Suppressor macrophage treated with lipopolysaccharide for 1 hour (primary cell): ENCODE measurements at places on chromosomes 3 and 15.

- DNase-seq, result peak; percentile 92
Observed at GRCh38 chr3:171936191-171936841, 93.2 kb downstream of the TMEM212 start.

DNA sequence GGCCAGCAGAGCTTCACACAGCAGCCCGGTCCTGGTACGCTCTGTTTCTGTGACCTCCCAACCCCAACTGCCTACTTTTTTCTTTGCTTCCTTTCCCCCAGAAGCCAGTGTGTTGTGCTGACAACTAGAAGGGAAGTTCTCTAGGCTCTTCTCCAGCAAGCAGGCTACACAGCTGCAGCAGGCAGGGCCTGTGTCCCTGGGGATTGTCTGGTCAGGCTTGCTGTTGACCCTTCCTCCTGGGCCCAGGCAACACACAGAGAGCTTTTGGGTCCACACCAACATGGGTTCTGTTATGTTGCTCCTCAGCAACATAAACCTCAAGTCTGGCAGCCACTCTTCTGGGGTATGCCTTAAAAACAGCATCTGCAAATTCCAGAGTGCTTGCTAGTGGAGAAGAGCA lies 36.2 kb upstream of the TSPAN3 start:
- no peak for DNase-seq

GRCh38 chr3:134338516-134339261 lies 35.6 kb downstream of the AMOTL2 start:
- no peak for DNase-seq

DNA sequence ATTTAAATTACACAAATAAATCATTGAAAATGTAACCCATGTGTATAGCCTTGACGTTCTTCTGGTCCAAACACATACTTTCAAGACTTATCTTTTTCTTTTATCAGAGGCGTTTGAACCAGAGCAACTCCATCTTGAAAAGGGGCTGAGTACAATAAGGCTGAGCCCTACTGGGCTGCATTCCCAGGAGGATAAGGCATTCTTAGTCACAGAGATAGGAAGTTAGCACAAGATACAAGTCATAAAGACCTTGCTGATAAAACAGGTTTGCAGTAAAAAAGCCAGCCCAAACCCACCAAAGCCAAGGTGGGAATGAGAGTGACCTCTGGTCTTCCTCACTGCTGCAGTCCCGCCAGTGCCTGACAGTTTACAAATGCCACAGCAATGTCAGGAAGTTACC lies 101.0 kb upstream of the IGSF10 start:
- no peak for DNase-seq

- DNase-seq, result no peak
Observed at GRCh38 chr3:192915304-192915703, 2.4 kb downstream of the MB21D2 start.

DNA sequence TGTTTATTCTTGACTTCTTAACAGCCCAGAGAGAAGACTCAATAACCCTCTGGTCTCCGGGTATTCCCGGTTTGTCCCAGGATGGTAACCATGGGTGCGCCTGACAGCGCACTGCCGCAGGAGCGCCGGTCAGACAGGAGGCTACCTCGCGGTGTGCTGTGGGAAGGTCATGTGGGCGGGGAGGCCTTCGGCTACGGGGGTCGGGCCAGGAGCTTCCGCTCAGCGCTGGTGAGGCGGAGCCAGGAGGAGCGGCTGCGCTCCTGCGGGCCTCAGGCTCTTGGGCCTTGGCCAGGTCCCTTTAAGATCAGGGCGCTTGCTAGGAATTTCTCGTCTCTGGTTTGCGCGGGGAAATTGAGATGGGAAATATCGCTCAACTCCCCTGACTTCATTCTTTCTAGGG lies 182.3 kb upstream of the NDN start:
- DNase-seq, result no peak

- no peak for DNase-seq
Observed at GRCh38 chr3:126031981-126032471, 51.9 kb downstream of the SLC41A3 start.

- DNase-seq, result peak; percentile 20
Observed at GRCh38 chr15:68843425-68844311, 23.0 kb upstream of the ANP32A start.

DNA sequence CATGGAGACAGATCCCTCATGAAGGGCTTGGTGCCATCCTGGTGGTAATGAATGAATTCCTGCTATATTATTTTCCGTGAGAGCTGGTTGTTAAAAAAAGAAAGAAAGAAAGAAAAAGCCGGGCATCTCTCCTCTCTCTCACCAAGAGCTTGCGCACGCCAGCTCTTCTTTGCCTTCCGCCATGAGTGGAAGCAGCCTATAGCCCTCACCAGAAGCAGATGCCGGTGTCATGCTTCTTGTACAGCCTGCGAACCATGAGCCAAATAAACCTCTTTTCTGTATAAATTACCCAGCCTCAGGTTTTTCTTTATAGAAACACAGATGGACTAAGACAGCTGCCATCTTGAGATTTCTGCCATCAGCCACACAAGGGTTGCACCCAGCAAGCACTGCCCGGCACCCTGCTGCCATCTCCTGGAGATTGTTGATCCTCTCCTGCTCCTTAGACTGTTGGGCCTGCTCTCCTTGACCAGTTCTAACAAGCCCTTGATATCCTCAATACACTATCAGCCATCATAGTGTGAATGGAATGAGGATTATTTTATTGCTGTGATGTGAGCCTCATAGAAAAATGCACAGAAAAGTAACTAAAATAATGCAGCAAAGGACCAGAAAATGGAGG lies 3.5 kb upstream of the AHSG start:
- peak; percentile 25 for DNase-seq

GRCh38 chr3:66478960-66479359 lies 21.9 kb downstream of the LRIG1 start:
- no peak for DNase-seq

GRCh38 chr15:58608711-58609110 lies 140.8 kb downstream of the ADAM10 start:
- no peak for DNase-seq

DNA sequence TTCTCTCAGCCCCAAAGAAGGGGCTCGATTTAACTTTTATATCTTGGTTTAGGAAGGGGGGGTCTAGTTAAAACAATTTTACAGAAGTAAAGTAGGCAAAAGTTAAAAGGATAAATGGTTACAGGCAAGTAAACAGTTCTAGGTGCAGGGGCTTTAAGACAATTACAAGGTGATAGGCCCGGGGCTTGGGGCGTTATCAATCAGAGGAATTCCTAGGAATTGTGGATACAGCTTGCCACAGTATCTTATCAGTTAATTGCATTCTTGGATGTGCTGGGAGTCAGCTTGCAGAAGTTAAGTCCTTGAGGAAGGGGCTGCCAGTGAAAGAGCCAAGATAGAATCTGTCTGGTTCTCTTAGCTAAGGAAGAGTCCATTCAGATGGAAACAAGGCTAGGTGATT lies 52.7 kb downstream of the NSMCE3 start:
- no peak for DNase-seq

- DNase-seq, result no peak
Observed at GRCh38 chr15:78079298-78080087, 2.0 kb upstream of the TBC1D2B start.

GRCh38 chr15:62889734-62890505 lies 152.6 kb upstream of the TPM1 start:
- DNase-seq, result no peak

- DNase-seq, result no peak
Observed at GRCh38 chr3:66053550-66054094, 14.9 kb upstream of the MAGI1 start.

DNA sequence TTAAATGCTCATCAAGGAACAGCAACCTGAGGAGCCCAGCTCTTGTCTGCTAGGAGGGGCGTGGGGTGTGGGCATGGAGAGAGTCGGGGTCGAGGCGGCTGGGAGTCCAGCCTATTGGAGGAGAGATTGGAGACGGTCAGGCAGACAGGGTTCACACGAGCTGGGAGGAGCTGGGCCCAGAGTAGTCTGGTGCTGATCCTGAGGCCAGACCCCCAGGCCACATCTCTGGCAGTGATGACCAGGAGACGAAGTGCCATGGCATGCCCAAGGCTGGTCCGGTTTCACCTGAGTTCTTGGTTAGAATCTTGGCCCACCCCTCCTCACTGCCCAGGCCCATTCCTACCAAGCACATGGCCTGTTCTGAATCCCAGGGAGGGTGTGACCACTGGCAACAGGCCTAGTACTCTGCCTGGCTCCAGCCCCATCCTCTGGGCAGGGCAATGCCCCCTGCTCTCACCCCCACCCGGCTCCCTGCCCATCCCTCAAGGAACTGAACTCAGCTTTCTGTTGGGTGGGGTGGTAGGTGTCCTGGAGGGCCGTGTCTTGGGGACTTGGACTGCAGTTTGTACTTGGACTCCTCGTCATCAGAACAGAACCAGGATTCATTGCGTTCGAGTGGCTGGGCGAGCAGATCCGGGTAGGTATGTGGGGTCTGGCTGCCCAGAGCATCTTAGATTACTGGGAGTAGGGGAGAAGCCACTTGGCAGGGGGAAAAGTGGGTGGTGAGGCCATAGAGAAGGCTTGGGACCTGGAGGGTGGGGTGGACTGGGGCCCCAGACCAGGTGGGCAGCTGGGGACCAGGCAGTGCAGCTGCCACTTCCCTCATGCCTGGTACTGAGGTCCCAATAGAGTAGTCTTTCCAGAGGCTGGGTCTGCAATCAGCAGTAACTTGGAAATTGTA lies 20.8 kb downstream of the SLC28A1 start:
- no peak for DNase-seq

DNA sequence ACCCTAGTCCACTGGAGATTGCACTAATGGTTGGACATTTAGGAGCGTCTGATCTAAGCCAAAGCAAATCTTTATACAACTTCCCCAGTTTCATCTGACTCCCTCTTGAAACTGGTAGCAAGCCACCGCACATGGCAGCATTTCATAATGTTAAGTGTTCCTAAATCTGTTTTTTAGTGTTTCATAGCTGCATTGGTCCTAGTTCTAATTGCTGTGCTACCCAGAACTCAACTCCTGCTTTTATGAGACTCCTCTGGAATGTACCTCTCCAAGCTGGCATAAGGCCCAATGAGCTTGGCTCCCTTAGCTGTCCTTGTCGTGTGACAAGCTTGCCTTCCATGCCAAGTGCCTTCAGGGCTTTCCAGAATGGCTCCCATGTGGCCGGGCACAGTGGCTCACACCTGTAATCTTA lies 65.3 kb upstream of the FLNB start:
- no peak for DNase-seq

GRCh38 chr3:157030712-157031111 lies 129.2 kb downstream of the CCNL1 start:
- DNase-seq, result no peak

DNA sequence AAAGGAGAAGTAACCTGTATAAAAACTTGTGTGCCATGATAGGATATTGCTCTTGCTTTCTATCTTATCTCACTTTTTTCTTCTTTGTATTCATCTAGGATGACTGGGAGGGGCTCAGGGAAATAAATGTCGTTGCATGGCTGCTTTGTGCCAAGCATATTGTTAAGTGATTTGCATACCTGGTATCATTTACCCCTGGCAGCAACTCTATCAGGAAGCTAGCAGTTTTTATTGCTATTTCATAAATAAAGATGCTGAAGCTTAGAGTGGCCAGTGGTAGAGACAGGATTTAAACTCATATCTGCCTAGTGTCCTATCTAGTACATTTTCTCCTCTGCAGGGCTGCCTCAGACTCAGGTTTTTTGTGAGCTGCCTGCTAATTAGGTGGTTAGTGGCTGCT lies 253.3 kb downstream of the PTPRG start:
- DNase-seq, result no peak

- peak; percentile 80 for DNase-seq
Observed at GRCh38 chr15:41558400-41559238, at the start of gene TYRO3. TSS of gene TYRO3 (plus strand) at chr15:41559212. CDS start at chr15:41559258, 46 bp downstream.

DNA sequence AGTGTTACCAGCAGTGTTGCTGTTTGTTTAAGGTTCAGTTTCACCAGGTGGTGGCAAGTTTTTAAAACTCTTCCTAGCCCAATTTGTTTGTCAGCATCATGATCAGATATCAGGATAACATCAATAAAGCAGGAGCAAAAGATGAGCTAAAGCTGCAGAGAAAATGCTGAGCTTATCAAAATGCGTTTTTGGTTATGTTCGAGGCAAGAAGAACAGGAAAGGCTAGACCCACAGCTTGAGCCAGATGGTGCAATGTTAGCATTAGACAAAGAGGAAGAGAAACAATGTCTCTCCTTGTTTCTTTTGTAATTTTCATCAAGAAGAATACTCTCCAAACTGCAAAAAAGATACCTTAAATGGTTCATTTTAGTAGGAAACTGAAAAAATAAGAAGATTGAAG lies 66.2 kb downstream of the THRB start:
- peak; percentile 42 for DNase-seq

DNA sequence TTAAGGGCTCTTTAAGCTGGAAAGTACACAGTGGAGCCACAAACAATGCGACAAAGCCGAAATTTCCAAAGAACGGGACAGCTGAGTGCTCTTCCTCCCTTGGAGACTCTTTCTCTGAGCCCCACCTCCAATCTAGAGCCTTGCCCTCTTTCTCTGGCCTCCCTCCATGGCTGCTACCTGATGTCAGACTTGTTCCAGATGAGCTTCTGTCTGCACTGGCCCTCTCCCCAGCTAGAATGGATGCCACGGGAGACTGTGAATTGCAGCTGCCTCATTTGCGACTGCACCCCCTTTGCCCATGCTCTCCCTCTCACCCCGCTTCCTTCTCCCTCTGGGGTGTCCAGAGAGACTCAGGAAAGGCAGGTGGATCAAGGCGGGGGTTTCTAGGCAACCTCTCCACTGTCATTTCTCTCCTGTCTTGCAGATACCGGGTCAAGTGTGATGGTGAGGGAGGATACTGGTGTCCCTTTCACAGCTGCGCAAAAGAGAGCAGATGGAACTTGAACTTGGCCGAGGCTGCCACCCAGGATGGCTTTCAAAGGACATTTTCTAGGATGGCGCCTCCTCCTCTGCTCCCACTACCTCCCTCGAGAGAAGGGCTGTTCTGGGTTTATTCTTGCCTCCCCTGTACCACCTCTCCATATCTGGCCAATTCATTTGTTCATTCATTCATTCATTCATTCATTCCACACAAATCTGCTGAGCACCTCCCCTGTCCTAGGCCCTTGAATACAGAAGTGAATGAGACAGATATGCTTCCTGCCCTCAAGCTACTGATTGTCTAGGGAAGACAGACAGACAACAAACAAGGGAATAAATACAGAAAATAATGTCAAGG lies 12.8 kb downstream of the ATP2B2 start:
- no peak for DNase-seq

- peak; percentile 49 for DNase-seq
Observed at GRCh38 chr3:46186471-46187340, 21.4 kb downstream of the CCR1 start.

DNA sequence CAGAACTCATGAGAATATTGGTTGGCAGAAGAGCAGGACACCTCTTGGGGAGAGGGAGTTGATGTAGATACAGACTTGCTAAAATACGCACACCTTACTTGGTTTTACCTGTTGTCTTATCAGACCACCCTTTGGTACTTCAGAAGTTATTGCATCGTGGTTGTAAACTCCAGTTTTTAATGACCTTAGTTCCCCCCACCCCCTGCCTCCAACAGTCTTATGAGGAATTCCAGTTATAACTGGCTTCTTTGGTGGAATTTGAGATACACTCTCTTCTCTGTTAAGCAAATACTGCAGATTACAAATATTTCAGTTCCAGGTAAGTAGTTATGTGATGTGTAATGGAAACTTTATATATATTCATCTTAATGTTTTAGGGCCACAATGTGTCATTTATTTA lies 5.0 kb downstream of the SLC25A38 start:
- no peak for DNase-seq
